T follicular helper cell (primary cell): ENCODE measurements at places on chromosomes 3 and 15.

DNA sequence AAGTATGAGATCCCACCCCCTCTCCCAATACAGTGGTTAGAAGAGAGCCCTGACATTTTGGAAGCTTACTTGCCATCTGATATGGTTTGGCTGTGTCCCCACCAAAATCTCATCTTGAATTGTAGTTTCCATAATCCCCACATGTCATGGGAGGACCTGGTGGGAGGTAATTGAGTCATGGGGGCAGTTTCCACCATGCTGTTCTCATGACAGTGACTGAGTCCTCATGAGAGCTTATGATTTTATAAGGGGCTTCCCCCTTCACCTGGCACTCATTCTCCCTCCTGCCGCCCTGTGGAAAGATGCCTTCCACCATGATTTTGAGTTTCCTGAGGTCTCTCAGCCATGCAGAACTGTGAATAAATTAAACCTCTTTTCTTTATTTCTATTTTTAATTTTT lies 28.8 kb upstream of the HES1 start:
- no peak for DNase-seq

DNA sequence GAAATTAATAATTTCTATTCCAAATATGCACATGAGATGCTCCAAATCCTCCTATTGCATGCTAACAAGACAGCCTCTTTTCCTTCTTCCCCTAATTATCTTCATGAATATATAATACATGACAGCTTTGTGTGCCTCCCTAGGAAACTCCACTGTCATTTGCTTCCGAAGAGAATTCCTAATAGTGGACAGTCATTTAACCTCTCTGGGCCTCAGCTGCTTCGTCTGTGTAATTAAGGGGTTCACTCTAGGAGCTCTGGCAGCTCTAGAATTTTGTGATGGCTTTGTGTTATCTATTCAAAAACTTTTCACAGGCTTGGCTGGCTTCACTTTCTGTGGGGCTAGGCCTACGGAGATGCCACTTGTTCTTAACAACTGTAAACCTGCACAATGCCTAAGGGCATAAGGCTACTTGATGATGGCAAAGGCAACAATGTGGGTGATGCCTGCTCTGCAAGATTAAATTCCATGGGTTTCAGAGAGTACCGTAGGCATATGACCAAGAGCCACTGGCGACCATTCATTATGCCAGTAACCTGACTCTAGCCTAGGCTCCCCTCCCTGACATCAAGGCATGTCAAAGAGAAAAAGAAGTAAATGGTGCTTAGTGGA lies 333.8 kb upstream of the UMPS start:
- DNase-seq: no peak

DNA sequence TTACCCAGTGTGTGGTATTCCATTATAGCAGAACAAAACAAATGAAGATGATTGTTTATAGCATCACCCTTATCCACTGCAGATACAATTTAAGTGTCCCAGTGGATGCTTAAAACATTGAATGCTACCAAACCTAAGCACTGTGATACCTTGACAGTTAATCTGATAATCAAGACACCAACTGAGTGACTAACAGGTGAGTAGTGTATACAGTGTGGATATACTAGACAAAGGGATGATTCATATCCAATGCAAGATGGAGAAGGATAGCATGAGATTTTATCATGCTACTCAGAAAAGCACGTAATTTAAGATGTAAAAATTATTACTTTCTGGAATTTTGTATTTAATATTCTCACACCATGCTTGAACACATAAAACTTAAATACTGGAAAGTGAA lies 1449.0 kb downstream of the OTOL1 start:
- no peak for DNase-seq

GRCh38 chr15:67227431-67227830 lies 27.0 kb downstream of the AAGAB start:
- no peak for DNase-seq

GRCh38 chr3:66537735-66538134 lies 36.9 kb upstream of the LRIG1 start:
- DNase-seq: no peak

- no peak for DNase-seq
Measured at GRCh38 chr15:88513195-88513594, 33.3 kb downstream of the DET1 start.
